ENCODE measurements at places on chromosomes 3 and 15. TPM values are rescaled to one million over a fixed set of nuclear protein-coding genes. Genes with fewer than 3 reads are reported as not detected.

The PSMD6 gene
- total RNA-seq = 48.8 TPM

The KIF7 gene
- total RNA-seq = 2.4 TPM

The DNAJC13 gene
- total RNA-seq = 41.2 TPM

The PCLAF gene
- total RNA-seq = 12.3 TPM

GRCh38 chr3:140630866-140631265, 47.0 kb upstream of the TRIM42 start:
- no peaks in the 10 kb centered on the region for H3K36me3 ChIP-seq
- no peak overlapping the region for H3K4me3 ChIP-seq
- no peaks in the 10 kb centered on the region for H3K4me1 ChIP-seq
- H3K27ac ChIP-seq = no peak overlapping the region
- no peaks in the 10 kb centered on the region for H3K27me3 ChIP-seq

DNA sequence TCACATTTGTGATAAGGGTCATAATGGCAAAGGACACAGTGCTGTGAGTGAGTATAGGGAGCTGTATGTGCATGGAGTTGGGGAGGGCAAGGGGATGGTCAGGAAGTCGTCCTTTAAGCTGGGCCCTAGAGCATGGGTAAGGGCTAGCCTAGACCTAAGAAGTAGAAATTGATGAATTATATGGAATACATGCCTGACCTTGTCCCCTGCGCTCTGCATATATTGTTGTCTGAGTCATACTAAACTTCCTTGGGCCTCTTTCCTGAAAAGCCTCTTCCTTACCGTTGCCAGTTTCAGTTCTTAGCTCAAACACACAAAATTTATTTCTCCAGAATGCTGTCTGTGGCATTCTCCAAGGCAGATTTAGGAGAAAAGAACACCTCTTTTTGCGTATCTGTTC, 4.6 kb downstream of the SNRK start:
- H3K27ac ChIP-seq = peak overlapping the region; percentile 93
- H3K27me3 ChIP-seq = no peaks in the 10 kb centered on the region
- peaks cover 5% of the 10 kb centered on the region for H3K36me3 ChIP-seq

DNA sequence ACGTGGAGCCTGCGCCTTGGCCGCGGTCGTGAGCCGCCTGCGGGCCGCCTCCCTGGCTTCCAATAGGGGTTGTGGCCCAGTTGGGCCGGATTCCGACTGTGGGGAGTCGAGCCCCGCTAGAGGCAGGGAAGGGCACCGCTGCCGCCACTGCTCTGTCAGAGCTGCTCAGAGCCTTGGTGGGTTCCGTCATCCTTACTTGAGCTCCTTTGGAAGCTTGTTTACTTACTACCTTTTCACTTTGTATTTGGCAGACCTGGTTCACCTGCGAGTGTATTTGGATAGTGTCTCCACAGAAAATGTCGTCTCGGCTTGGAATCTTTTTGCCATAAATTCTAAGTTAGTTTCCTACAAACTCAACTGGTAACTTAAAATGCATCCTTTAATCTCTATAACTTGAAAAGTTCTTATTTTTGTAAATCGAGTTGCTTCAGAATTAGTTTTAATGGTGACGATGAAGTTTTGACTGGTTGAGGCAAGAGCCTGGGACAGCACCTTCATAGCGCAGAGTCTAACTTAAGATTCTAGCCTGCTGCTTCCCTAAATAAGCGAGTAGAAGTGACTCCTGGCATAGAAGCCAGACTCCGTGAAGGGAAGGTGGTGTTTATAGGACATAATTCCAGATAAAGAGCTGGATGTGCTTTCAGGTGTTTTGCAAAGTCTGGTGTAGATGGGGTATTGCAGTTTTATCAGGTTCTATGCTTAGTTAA, 800 bp downstream of the DAG1 start:
- peak overlapping the region; percentile 82 for H3K4me3 ChIP-seq
- H3K4me1 ChIP-seq = peaks cover 43% of the 10 kb centered on the region
- H3K27me3 ChIP-seq = no peaks in the 10 kb centered on the region
- peaks cover 3% of the 10 kb centered on the region for H3K36me3 ChIP-seq
- peak overlapping the region; percentile 98 for H3K27ac ChIP-seq

DNA sequence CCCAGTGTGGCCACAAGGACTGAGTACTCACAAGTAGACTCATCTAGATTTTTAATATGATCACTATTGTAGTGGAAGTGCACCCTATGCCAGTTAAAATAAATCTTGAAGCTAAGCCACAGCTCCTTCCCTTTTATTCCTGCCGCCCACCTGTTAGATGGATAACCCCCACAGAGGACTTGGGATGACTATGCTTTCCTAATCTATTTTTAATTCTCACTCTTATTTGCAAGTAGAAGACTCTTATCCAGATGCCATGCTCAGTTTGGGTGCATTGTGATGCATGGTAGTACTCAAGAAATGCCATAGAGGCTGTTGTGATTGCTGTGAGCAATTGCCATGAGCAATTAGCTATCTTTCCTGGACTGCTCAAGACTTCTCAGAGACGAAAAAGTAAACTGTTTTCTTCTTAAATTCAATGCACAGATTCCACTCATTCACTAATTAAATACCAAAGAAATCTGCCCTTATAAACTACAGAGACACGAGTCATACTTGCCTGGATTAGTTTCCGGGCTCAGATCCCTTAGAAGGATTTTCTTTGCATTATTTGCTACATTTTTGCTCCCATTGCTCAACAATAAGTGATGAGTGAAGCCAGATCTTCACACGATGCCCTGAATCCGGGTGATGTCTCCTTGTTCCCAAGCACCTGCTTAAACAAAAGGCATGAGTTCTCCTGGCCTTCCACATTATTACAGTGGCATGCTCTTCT, 472.1 kb downstream of the SOX2 start:
- DNase-seq = no peak
- H3K4me3 ChIP-seq = no peak overlapping the region
- H3K27me3 ChIP-seq = no peaks in the 10 kb centered on the region
- H3K4me1 ChIP-seq = no peaks in the 10 kb centered on the region
- H3K27ac ChIP-seq = no peak overlapping the region

- H3K27me3 ChIP-seq = no peaks in the 10 kb centered on the region
- DNase-seq = no peak
- H3K4me1 ChIP-seq = no peaks in the 10 kb centered on the region
- H3K4me3 ChIP-seq = no peak overlapping the region
These were observed 43.5 kb upstream of the MEF2A start for GRCh38 chr15:99522288-99522687.

- no peaks in the 10 kb centered on the region for H3K4me1 ChIP-seq
- no peak for DNase-seq
- no peaks in the 10 kb centered on the region for H3K27me3 ChIP-seq
These were observed 56.4 kb downstream of the SPTSSB start for GRCh38 chr3:161314836-161315395.

GRCh38 chr3:14127516-14128161, 2.8 kb downstream of the TMEM43 start:
- H3K36me3 ChIP-seq = peaks cover 57% of the 10 kb centered on the region
- peaks cover 19% of the 10 kb centered on the region for H3K4me1 ChIP-seq
- no peak overlapping the region for H3K27ac ChIP-seq
- H3K4me3 ChIP-seq = no peak overlapping the region
- DNase-seq = no peak

DNA sequence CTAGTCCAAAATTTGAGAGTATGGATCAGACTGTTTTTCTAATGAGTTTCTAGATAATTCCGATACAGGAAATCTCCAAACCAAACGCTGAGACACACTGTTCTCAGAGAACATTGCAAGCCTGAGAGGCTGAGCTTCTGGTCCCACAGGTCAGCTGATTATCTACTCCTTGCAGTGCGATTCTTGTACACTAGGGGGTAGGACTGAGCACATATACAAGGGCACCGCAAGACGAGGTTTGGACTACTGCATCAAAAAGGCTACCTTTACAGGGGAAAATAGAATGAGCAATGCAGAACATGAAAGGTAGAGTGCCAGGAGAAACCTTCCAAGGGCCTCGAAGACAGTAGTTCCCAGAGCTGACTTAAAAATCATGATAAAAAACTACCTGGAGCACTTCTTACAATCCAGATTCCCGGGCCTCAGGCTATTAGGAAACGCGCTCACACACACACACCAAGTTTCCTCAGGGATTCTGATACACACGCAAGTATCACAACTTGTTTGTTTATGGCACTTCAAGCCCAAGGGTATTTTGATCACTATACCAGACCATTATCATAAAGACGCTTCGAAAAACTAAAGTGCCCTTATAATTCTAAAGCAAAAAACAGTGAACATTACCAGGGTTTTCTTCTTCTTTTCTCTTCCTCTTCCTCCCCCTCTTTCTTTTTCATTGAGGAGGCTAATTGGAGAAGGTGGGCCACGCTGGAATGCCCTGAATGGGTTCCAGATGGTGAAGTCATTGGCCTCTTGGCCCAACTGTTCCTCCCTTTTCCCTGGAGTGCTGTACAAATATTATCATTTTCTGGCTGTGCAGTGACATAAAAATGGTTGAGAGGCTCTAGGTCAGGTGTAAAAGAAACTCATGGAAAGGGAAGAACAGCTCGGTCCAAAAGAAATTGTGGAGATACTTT, 61.8 kb downstream of the SLC12A8 start:
- no peaks in the 10 kb centered on the region for H3K27me3 ChIP-seq
- no peak overlapping the region for H3K4me3 ChIP-seq
- H3K36me3 ChIP-seq = no peaks in the 10 kb centered on the region
- H3K27ac ChIP-seq = no peak overlapping the region
- H3K4me1 ChIP-seq = peaks cover 10% of the 10 kb centered on the region
- no peak for DNase-seq

- H3K36me3 ChIP-seq = no peaks in the 10 kb centered on the region
- H3K27me3 ChIP-seq = no peaks in the 10 kb centered on the region
- H3K27ac ChIP-seq = no peak overlapping the region
- no peak overlapping the region for H3K4me3 ChIP-seq
- no peaks in the 10 kb centered on the region for H3K4me1 ChIP-seq
These were observed 99.7 kb downstream of the ADCY5 start for GRCh38 chr3:123349201-123349535.

DNA sequence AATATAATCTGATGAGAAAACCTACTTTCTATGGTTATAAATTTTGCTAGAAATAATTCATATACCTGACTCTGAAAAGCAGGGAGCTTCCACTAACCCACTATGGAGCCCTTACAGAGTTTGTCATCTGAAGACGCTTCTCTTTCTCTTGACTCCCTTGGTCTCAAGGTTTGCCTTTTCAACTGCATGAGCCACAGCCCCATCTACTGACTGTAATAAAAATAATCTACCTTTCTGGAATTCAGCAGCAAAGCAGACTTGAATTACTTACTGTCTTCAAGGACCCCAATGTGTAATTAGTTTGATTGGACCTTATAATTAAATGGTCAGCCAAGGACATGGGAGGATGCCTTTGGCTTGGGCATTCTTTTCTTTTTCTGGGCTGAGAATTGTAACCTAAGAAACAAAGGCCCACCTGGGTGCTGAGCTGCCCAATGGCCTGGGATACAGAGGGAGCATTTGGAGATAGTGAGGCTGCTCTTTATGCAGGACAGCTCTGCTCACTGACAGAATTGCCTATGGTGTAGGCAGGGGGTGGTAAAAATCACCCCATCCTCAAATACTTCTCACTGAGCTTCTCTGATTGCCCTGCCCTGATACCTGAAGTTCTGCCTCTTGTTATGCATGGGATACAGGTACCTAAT, 178.6 kb upstream of the TRIM42 start:
- DNase-seq = peak; percentile 46
- no peak overlapping the region for H3K27ac ChIP-seq
- no peak overlapping the region for H3K4me3 ChIP-seq
- no peaks in the 10 kb centered on the region for H3K36me3 ChIP-seq
- H3K27me3 ChIP-seq = no peaks in the 10 kb centered on the region
- H3K4me1 ChIP-seq = no peaks in the 10 kb centered on the region

- H3K4me1 ChIP-seq = peaks cover 29% of the 10 kb centered on the region
- H3K27me3 ChIP-seq = no peaks in the 10 kb centered on the region
- H3K27ac ChIP-seq = peak overlapping the region; percentile 68
- H3K4me3 ChIP-seq = no peak overlapping the region
These were observed 15.9 kb downstream of the ABHD2 start for GRCh38 chr15:89104172-89104564.

All from left lung (tissue), 14 donors.